ENCODE measurements at places on chromosomes 2 and 18. TPM values are rescaled to one million over a fixed set of nuclear protein-coding genes. Genes with fewer than 3 reads are reported as not detected.

GRCh38 chr2:135563793-135564192, 32.5 kb downstream of the R3HDM1 start:
- DNase-seq = no peak
- no peaks in the 10 kb centered on the region for H3K27me3 ChIP-seq
- H3K4me1 ChIP-seq = no peaks in the 10 kb centered on the region
- no peaks in the 10 kb centered on the region for H3K36me3 ChIP-seq

ALLC gene
- total RNA-seq = not detected

DNA sequence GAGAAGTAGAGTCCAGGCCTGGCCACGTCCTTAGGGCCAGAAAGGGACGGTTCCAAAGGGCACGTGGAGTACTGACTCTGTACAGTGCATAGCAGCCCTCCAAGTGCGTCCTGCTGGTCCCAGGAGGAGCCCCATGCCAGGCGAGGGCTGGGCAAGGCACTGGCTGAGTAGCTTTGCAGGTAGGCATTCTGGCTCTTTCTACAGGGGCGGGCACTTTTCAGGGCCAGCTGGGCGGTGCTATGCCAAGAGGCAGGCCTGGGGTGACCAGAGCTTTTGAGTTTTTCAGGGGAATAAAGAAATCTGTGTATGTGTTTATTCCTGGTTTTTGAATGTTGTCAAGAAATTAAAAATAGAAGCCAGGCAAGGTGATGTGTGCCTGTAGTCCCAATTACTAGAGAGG, 15.4 kb upstream of the GLI2 start:
- no peaks in the 10 kb centered on the region for H3K4me1 ChIP-seq
- H3K4me3 ChIP-seq = no peak overlapping the region
- no peaks in the 10 kb centered on the region for H3K36me3 ChIP-seq
- DNase-seq = no peak
- no peaks in the 10 kb centered on the region for H3K27me3 ChIP-seq

GRCh38 chr2:164757934-164758695, 83.5 kb downstream of the COBLL1 start:
- no peak for DNase-seq
- H3K27me3 ChIP-seq = no peaks in the 10 kb centered on the region
- H3K4me1 ChIP-seq = no peaks in the 10 kb centered on the region
- no peaks in the 10 kb centered on the region for H3K36me3 ChIP-seq
- no peak overlapping the region for H3K4me3 ChIP-seq

CLEC4F gene
- 0.32 TPM for total RNA-seq

ERFE gene
- not detected for total RNA-seq

DNA sequence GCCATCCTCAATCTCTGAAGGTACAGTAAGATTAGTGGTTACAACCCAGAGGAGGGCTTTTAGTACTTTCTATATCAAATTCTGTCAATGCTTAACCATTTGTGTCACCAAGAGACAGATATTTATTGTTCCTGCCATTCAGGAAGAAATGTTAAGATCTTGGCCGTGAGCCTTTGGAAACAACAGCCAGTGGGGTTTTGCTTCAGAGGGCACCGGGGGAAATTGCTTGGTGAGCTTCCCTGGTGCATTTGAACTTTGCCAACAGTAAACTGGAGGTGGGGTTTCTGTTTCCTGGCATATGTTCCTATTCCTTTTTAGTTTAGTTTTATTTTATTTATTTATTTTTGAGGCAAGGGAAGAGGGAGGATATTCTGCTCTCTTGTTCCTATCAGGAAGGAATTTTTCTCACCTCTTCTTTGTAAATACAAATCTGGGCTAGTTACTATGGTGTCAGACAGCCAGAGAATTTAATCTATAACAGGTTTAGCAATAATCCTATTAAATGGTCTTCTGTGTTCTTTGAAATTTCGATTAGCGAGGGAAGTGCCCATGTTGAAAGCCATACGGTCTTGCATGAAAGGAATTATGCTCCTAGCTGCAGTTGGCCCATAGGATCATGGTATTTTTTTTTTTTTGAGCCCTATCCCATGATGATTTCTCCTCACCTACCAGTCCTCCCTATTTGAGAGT, 95.7 kb downstream of the MAIP1 start:
- no peak overlapping the region for H3K27ac ChIP-seq
- H3K27me3 ChIP-seq = no peaks in the 10 kb centered on the region
- no peaks in the 10 kb centered on the region for H3K36me3 ChIP-seq
- peak; percentile 21 for DNase-seq
- H3K4me3 ChIP-seq = no peak overlapping the region
- no peaks in the 10 kb centered on the region for H3K4me1 ChIP-seq

DNA sequence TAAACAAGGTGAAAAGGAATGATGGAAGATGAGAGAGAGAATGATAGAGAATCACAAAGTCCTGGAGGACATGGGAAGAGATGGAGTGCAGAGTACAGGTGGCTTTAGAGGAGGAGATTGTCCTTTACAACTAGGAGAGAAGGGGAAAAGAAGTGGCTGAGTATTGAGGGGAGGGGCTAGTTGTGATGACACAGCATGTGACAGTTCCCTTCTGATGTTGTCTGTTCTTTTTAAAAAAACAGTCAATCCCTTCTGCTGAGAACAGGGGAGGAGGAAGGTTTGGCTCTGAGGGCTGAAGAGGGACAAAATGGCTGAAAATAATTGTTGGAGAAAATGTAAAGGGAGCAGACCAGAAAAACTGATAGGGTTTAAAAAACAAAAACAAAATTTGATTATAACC, 44.0 kb downstream of the STEAP3 start:
- H3K27me3 ChIP-seq = no peaks in the 10 kb centered on the region
- no peak overlapping the region for H3K4me3 ChIP-seq
- no peak for DNase-seq
- peaks cover 7% of the 10 kb centered on the region for H3K4me1 ChIP-seq

GRCh38 chr2:190513877-190514276, 20.6 kb downstream of the NEMP2 start:
- DNase-seq = no peak
- H3K4me1 ChIP-seq = peaks cover 15% of the 10 kb centered on the region
- H3K4me3 ChIP-seq = no peak overlapping the region
- no peaks in the 10 kb centered on the region for H3K27me3 ChIP-seq
- H3K27ac ChIP-seq = no peak overlapping the region

CMPK2 gene
- 4.9 TPM for total RNA-seq

PREB gene
- total RNA-seq = 105 TPM

TTLL4 gene
- total RNA-seq = 20.5 TPM

MFF gene
- total RNA-seq = 22.3 TPM

DNA sequence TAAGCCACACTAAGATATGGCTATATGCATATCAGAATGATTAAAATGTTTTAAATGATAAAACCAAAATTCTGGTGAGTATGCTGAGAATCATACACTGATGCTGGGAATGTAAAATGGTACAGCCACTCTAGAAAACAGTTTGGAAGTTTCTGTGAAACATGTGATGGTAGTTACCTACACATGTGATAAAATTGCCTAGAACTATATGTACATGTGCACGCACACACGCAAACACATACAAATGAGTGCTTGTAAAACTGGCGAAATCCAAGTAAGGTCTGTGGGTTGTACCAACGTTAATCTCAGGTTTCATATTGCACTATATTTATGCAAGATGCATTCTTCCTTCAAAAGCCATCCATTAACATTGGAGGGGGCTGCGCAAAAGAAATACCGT, 195.0 kb upstream of the RAB6C start:
- H3K36me3 ChIP-seq = no peaks in the 10 kb centered on the region
- no peak overlapping the region for H3K4me3 ChIP-seq
- H3K27me3 ChIP-seq = no peaks in the 10 kb centered on the region
- no peak overlapping the region for H3K27ac ChIP-seq
- DNase-seq = no peak

DNA sequence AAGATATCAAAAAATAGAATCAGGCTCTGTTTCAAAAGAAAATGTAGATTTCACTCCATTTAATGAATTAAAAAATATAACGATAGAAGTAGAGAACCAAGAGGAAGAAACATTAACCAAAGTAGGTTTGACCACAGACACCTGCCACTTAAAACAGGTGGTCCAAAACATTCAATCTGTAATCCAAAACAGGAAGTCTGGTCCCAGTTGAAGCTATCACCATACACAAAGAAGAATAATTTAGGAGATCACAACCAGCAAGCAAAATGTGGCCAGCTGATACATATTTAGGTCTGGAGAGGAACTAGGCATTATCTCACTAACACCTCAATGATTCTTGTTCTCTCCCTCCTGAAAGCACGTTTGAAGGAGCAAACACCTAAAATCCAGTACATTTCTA, 73.1 kb downstream of the FTCDNL1 start:
- no peak overlapping the region for H3K4me3 ChIP-seq
- H3K27ac ChIP-seq = no peak overlapping the region
- H3K27me3 ChIP-seq = no peaks in the 10 kb centered on the region
- H3K4me1 ChIP-seq = no peaks in the 10 kb centered on the region

- H3K27me3 ChIP-seq = peaks cover 13% of the 10 kb centered on the region
- H3K4me3 ChIP-seq = no peak overlapping the region
- DNase-seq = no peak
- H3K27ac ChIP-seq = no peak overlapping the region
Measured at GRCh38 chr2:130261099-130261498, 62.9 kb upstream of the TUBA3E start.

DNA sequence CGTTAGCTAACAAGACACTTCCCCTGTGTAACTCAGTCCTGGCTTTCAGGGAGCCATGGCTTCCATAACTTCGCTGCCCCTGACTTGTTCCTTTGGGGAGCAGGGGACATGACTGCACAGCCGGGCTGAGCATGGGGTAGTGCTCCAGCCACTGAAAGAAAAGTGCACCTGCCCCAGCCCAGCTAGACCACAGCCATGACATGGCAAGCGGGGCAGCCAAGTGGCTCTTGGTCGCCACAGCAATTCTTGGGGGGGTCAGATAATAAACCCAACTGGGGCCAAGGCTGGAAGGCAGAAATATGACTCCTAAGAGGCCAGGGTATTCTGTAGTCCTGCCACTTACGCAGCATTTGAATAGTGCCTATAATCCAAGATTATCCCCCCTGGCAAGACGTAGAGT, 289.1 kb downstream of the GBX2 start:
- no peaks in the 10 kb centered on the region for H3K36me3 ChIP-seq
- no peak overlapping the region for H3K4me3 ChIP-seq
- no peaks in the 10 kb centered on the region for H3K4me1 ChIP-seq
- no peaks in the 10 kb centered on the region for H3K27me3 ChIP-seq
- H3K27ac ChIP-seq = no peak overlapping the region

DNA sequence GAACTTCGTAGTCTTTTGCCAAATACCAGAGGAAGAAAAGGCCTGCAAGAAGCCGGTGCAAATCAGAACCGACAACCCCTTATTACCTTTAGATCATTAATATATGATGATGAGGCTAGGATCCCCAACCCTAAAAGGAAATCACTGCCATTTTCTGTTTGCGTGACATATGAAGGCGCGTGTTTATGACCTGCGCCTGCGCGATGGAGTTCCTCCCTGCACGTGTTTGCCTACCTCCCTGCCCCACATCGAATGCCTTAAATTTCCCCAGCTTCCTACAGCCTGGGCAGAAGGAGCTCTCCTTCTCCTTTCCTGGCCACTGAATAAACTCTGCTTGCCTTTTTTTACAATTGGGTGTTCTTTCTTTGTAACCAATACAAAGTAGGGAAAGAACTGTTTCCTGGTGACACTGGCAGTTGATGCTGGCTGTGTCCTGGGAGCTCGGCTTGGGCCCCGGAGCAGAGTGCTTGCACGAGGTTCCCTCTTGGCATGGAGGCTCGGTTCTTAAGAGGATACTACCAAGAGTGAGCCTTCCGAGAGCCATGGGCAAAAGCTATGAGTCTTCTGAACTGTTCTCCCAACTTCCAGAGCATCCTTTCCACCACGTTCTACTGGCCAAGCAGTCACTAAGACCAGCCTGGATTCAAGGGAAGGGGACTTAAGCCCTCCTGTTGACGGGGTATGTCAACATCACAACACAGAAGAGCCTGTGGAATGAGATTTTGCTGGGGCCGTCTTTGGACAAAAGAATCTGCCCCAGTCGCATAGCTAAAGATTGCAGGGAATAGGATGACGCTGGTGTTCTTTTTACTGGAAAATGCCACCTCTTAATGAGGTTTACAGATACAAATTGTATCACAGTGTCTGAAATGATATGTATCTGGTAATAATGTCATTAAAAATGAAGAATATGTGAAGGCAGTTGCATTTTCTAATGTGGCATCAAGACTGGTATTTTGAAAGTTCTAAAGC, 179.8 kb downstream of the SH3BP4 start:
- H3K4me3 ChIP-seq = no peak overlapping the region
- H3K27me3 ChIP-seq = no peaks in the 10 kb centered on the region
- DNase-seq = no peak
- H3K4me1 ChIP-seq = no peaks in the 10 kb centered on the region
- no peak overlapping the region for H3K27ac ChIP-seq

FBLN7 gene
- total RNA-seq = not detected

- no peaks in the 10 kb centered on the region for H3K27me3 ChIP-seq
- H3K36me3 ChIP-seq = no peaks in the 10 kb centered on the region
- DNase-seq = no peak
- H3K27ac ChIP-seq = no peak overlapping the region
Measured at GRCh38 chr2:234147335-234147861, 96.9 kb downstream of the SPP2 start.

SERPINB5 gene
- 1.4 TPM for total RNA-seq

All from transverse colon (tissue), 4 donors.